Activated T-helper 1 cell treated with anti-CD3 and anti-CD28 coated beads, Interleukin-12 subunit alpha, Interleukin-12 subunit beta, Interleukin-2, Interleukin-4 antibody, amounts not matched to agents 30 ng/mL and 10 ng/mL and 1 ng/mL, durations not matched to agents 14 hours and 24 hours and 36 hours (primary cell): ENCODE measurements at places on chromosomes 16 and 17. TPM values are rescaled to one million over a fixed set of nuclear protein-coding genes. Genes with fewer than 3 reads are reported as not detected.
A peak's percentile ranks its signal among the peaks of the same experiment; 100 is the strongest.

GRCh38 chr17:48002916-48003416 is 32.1 kb downstream of the CDK5RAP3 start:
- DNase-seq: no peak
- H3K4me3 ChIP-seq: no peak overlapping the region
- peaks cover 25% of the 10 kb centered on the region for H3K27me3 ChIP-seq
- H3K36me3 ChIP-seq: no peaks in the 10 kb centered on the region
- H3K27ac ChIP-seq: no peak overlapping the region
- H3K4me1 ChIP-seq: peaks cover 15% of the 10 kb centered on the region

- no peaks in the 10 kb centered on the region for H3K27me3 ChIP-seq
- peaks cover 7% of the 10 kb centered on the region for H3K36me3 ChIP-seq
- H3K4me1 ChIP-seq: peaks cover 29% of the 10 kb centered on the region
- DNase-seq: peak; percentile 56
- H3K27ac ChIP-seq: peak overlapping the region; percentile 67
These were observed 62.9 kb downstream of the SMURF2 start for GRCh38 chr17:64599187-64599676.

DNA sequence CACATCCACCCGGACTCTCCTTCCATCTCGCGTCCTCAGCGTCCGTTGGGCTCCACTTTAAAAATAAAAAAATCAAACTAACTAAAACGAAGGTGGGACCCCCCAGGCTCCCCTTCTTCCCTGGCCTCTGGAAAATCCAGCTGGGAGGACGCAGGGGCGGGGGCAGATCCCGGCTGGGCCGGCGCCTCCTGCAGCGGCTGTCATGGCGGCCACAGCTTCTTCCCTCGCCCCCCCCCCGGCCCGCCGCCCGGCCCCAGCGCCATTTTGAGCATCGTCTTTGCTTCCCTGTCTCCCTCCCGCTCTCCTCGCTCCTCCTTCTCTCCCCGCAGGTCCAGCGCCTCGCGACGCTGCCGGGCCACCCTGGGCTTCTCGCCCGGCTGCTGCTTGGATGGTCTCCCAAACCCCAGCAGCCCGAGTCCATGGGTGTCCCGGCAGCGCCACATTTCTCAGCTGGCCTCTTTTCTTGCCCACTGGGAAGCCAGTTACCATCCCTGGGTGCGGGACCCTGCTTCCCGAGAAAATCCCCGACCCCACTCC is 3.3 kb downstream of the HOXB2 start:
- H3K4me1 ChIP-seq: peaks cover 41% of the 10 kb centered on the region
- H3K4me3 ChIP-seq: peak overlapping the region; percentile 91
- H3K36me3 ChIP-seq: peaks cover 13% of the 10 kb centered on the region
- peak overlapping the region; percentile 98 for H3K27ac ChIP-seq
- H3K27me3 ChIP-seq: peaks cover 8% of the 10 kb centered on the region
- DNase-seq: peak; percentile 27

DNA sequence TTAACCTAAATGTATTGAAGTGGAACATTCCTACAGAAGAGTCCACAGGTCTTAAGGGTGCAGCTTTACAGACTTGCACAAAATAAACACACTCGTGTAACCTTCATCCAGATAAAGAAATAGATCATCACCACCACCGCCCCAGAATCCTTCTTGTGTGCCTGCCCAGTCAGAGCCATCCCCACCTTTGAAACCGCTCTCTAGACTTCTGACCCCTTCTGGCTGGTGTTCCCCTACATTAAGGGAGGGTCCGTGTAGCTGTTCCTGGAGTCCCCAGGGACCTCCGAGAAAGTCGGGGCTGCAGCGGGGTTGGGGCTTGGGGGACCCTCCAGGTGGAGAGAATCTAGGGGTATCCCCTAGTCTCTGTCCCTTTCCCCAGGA is 9.4 kb downstream of the TBX4 start:
- H3K36me3 ChIP-seq: peaks cover 4% of the 10 kb centered on the region
- no peak overlapping the region for H3K27ac ChIP-seq
- H3K4me3 ChIP-seq: no peak overlapping the region
- DNase-seq: no peak
- peaks cover 67% of the 10 kb centered on the region for H3K27me3 ChIP-seq

DNA sequence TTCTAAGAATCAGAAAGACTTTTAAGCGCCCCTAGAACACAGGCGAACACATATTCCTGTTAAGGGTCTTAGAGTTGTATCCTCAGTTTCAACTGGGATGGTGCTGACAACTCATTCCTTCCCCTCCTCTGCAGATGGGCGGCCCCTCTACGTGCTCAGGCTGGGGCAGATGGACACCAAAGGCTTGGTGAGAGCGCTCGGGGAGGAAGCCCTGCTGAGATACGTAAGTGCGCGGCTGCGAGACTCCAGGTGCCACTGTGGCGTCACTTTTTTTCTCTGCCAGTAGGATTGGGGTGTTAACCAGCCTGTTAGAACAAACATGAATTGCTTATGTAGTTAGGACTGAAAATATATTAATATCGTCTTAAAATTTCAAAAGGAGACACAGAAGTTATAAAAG is 62.7 kb downstream of the SEC14L1 start:
- no peaks in the 10 kb centered on the region for H3K27me3 ChIP-seq
- H3K27ac ChIP-seq: no peak overlapping the region
- no peak overlapping the region for H3K4me3 ChIP-seq
- H3K4me1 ChIP-seq: no peaks in the 10 kb centered on the region

AOC2 gene
- 3.6 and 4.0 TPM in 2 replicates for total RNA-seq

NLRC3 gene
- 21.8 and 24.4 TPM in 2 replicates for total RNA-seq

- H3K4me3 ChIP-seq: no peak overlapping the region
- no peak for DNase-seq
- H3K4me1 ChIP-seq: no peaks in the 10 kb centered on the region
- no peaks in the 10 kb centered on the region for H3K36me3 ChIP-seq
- no peak overlapping the region for H3K27ac ChIP-seq
These were observed 468.0 kb downstream of the HS3ST3B1 start for GRCh38 chr17:14768923-14769322.

GRCh38 chr17:63095459-63095858 is 129.4 kb downstream of the TANC2 start:
- H3K27ac ChIP-seq: no peak overlapping the region
- no peaks in the 10 kb centered on the region for H3K4me1 ChIP-seq
- no peaks in the 10 kb centered on the region for H3K36me3 ChIP-seq
- DNase-seq: no peak

GRCh38 chr17:18314059-18314730 is 599 bp downstream of the TOP3A start:
- peaks cover 2% of the 10 kb centered on the region for H3K27me3 ChIP-seq
- H3K36me3 ChIP-seq: peaks cover 39% of the 10 kb centered on the region
- peak overlapping the region; percentile 93 for H3K4me3 ChIP-seq
- peaks cover 69% of the 10 kb centered on the region for H3K4me1 ChIP-seq

- DNase-seq: no peak
- H3K4me3 ChIP-seq: no peak overlapping the region
- no peaks in the 10 kb centered on the region for H3K27me3 ChIP-seq
- no peaks in the 10 kb centered on the region for H3K4me1 ChIP-seq
- H3K27ac ChIP-seq: no peak overlapping the region
- H3K36me3 ChIP-seq: peaks cover 33% of the 10 kb centered on the region
These were observed 29.1 kb downstream of the POLR3E start for GRCh38 chr16:22326369-22326652.

HOXB4 gene
- total RNA-seq: 3.8 and 4.2 TPM in 2 replicates

GRCh38 chr16:73355981-73356380 is 308.1 kb upstream of the ZFHX3 start:
- no peak overlapping the region for H3K4me3 ChIP-seq
- DNase-seq: no peak
- no peak overlapping the region for H3K27ac ChIP-seq
- no peaks in the 10 kb centered on the region for H3K27me3 ChIP-seq
- no peaks in the 10 kb centered on the region for H3K4me1 ChIP-seq
- H3K36me3 ChIP-seq: no peaks in the 10 kb centered on the region

RPL13 gene
- total RNA-seq: 2,076 and 2,133 TPM in 2 replicates

- DNase-seq: no peak
- no peaks in the 10 kb centered on the region for H3K36me3 ChIP-seq
- no peaks in the 10 kb centered on the region for H3K4me1 ChIP-seq
- peaks cover 36% of the 10 kb centered on the region for H3K27me3 ChIP-seq
These were observed 787 bp downstream of the CDH11 start for GRCh38 chr16:65120831-65121721.
